ENCODE measurements at places on chromosomes 3 and 15.

DNA sequence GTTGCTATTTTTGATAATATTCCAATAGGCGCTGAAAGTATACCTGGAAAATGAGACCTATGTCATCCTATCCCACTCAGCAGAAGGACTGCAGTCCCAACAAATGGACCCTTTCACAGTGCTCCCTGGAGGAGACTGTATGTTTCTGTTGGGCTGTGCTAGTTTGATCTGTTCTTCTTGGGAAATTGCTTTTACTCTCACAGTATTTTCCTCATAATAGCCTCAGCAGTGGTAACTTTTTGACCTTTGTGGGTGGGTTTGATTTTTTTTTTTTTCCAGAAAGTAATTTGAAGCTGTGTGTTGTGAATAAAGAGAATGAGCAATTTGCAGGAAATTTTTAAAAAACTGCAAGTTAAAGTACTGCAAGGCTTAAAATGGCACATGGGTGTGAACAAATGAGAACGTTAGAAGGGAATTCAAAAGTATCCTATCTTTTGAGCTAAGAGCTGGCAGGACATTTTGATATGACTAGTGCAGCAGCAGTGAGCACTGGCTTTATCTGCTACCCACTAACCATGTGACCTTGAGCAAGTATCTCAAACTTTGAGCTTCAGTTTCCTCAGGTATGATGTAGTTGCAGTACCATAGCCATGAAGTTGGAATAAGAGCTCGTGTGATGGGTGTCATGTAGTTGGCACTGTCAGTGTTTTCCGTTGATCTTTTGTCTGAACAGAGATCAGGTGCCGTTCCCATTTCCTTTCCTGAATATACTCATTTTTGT is 118.4 kb downstream of the ATG7 start:
- no peak for DNase-seq

DNA sequence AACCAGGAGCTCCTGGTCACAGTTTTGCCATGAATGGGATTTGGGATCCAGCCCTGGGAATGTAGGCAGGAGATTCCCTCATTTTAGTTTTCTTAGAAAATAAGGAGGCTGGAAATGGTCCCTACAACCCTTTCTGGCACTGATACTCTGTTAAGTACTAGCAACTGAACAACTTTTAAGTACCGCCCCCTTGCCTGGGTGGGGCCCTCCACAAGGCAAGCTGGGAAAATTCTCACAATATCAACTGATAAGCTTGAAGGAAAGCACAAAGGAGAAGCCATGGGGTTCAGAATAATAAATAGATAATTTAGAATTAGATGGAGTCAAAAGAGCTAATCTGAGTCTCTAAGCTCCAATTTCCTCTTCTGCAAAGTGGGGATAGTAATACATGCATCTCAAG is 4.2 kb upstream of the DGKG start:
- DNase-seq, result no peak

DNA sequence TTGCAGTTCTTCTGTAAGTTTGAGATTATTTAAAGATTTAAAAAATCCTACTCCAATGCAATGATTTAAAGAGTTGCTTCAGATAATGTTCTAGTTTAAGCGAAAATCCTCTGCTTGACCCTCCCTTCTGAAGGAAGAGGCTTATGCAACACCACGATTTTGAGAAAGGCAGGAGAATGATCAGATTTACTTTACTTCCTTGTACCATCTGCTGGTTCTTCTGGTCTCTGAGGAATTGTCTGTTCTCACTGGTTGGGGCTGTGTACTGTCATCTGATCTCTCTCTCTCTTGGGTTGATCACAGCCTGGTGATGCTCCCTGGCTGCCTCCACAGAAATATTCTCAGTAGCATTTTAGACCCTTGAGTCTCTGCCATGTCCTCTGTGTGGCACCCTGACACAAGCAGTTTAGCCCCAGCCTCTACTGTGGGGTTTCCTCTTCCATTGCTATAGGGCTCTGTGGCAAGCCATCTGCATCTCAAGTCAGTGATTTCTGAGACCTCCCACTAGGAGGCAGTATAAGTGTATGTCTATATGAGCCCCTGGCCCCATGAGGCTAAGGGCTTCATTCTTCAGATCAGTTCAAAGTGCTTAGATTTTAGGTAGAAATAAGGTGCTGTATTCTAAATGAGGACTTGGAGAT is 50.8 kb upstream of the PLAAT1 start:
- peak; percentile 64 for DNase-seq

GRCh38 chr3:133828576-133829309 is 23.1 kb downstream of the SRPRB start:
- DNase-seq, result no peak

DNA sequence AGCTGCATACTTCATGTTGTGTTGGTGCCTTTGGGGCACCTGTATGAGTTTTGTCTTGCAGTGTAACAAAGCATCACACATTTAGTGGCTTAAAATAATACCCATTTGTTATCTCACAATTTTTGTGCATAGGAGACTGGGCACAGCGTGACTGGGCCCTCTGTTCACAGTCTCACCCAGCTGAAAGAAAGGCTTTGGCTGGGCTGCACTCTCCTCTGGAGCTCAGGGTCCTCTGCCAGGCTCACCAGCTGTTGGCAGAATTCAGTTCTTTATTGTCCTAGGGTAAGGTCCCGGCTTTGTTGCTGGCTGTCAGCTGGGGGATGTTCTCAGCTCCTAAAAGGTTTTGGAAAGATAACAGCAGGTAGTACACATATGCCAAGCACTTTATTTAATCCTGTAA is 263.3 kb downstream of the CLSTN2 start:
- no peak for DNase-seq

GRCh38 chr15:61938249-61938648 is 122.0 kb downstream of the VPS13C start:
- no peak for DNase-seq

- DNase-seq, result no peak
Observed at GRCh38 chr3:55842204-55842603, 355.1 kb upstream of the WNT5A start.

DNA sequence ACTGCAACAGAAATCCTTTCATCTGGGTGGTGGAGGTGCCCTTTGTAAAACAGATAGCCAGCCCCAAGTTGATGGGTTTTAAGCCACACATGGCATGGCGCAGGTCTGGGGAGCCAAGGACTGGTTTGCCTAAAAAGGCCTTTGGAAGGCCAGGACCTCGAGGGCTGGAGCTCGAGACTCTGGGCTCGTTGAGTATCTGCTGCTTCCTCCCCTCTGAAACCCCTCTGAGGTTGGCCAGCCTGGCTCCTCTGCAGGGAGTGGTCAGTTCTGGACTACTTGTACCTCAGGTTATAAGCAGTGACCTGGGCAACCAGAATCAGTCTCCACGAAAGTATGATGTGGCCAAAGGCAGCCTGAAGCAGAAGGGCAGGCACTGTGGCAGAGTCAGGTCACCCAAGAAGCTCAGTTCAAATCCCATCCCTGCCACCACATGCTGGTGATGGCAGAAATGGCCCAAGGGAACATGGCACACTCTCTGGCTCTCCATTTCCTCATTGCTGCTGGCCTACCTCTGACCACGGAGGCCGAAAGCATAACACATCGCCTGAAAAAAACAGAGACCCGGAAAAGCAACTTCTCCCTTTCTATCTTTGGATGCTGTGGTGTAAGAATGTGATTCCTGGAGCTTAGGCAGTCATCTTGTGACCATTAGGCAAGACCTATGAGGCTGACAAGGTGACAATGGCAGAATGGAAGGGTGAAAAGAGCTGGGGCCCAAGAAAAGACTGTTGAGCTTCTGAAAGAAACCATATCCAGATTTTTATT is 51.2 kb downstream of the WNT7A start:
- no peak for DNase-seq

DNA sequence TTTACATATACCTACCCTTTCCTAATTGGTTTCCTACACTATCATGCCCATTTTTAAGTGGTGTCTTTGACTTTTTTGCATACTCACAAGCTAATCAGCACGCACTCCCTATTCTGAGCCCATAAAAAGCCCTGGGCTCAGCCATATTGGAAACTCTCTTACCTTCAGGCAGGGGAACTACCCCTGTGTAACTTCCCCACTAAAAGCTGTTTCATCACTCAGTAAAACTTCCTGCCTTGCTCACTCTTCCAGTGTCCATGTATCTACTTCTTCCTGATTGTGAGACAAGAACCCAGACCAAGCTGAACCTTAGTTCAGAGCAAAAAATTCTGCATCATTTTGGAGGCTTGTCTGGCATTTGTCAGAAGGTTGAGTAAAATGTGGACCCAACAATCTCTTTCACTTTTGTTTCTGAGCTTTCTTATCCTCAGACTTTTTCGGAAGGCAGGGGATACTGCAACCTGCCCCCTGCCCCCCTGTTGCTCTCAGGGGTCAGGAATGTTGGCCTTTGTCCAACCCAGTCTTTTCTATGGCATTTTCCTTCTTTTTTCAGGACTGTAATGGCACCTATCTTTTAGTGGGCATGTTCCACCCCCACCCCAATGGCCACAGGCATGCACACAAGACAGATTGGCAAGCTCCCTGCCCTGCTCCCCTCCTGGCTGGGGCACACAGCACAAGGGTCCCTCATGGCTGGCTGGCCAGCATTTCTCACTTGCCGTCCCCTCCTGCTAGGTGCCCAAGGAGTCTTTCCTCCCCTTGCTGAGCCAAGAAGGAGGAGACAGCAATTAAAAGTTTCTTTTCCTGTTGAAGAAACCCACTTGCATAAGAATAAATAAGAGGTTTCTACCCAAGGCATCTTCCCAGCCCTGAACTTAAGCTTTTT is 26.3 kb upstream of the TMEM45A start:
- DNase-seq, result no peak

- peak; percentile 73 for DNase-seq
Observed at GRCh38 chr3:184417619-184418327, 37.9 kb downstream of the CHRD start.

DNA sequence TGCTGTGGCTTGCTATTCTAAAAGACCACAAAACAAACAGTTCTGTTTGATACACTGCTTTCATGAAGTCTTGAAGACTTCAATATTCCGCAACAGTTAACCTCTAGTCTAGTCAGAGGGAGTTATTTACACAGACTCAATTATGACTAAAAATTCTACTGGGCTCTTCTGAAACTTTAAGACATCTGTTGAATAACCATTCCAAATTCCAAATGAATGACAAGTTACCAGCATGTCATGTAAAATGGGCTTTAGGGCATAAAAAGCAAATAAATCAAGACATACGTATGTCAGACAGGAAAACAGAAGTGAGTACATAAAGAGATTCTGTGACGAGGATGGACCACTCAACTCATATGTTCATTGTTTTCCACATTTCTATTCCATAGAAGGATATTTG is 93.9 kb downstream of the PLOD2 start:
- peak; percentile 62 for DNase-seq

DNA sequence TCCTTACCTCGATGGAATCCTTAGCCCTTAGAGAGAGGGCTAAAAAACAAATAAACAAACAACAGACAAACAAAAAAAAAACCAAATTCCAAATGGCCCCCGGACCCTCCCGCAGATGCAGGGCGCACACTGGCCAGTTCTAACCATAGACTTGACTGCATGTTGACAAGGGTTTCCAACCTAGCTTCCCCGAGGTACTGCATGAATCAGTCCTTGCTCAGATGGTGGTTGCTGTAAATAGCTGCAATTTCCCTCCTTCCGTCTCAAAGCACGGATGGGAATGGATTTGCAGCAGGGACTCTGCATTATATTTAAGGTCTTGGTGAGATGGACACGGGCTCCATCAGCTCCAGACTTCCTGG is 162.8 kb downstream of the CD47 start:
- DNase-seq, result peak; percentile 67

GRCh38 chr3:18179521-18179920 is 245.6 kb downstream of the SATB1 start:
- DNase-seq, result no peak

- DNase-seq, result peak; percentile 98
Observed at GRCh38 chr3:186640473-186640818, 247 bp downstream of the FETUB start.

GRCh38 chr3:135784557-135784956 is 181.0 kb upstream of the PPP2R3A start:
- no peak for DNase-seq

GRCh38 chr3:17387108-17387507 is 355.3 kb downstream of the TBC1D5 start:
- DNase-seq, result no peak

DNA sequence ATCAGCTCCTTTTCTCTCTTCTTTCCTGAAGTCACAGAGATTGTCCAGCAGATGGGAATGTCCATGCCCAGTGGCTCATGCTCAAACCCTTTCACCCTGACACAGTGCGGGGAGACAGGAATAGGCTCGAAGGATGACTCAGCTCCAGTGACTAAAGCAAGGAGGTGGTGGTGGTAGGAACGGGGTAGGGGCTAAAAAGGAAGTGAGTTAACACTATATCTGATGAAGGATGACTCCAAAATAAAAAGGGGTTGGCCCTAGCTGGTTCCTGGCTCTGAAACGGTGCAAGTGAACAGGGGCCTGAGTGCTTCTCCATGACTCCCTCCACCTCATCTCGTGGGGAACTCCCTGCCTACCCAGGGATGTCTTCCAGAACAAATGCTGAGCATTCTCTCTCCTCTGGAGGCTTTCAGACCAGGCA is 167.4 kb upstream of the LPP start:
- DNase-seq, result peak; percentile 93

DNA sequence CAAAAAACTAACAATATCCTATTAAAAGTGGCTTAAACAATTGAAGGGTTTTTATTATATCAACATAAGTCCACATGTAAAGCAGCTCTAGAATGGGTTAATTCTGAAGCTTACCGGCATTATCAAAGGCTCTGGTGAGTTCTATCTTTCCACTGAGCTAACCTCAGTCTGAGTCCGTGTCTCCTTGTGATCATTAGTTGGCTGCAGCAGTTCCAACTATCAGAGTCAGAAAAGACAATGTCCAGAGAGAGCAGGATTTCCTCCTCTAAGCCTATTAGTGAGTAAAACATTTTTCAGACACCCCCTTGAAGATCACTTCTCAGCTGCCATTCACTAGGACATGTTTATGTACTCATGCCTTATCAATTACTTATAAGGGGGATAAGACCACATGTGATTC is 49.9 kb downstream of the DHX36 start:
- no peak for DNase-seq

DNA sequence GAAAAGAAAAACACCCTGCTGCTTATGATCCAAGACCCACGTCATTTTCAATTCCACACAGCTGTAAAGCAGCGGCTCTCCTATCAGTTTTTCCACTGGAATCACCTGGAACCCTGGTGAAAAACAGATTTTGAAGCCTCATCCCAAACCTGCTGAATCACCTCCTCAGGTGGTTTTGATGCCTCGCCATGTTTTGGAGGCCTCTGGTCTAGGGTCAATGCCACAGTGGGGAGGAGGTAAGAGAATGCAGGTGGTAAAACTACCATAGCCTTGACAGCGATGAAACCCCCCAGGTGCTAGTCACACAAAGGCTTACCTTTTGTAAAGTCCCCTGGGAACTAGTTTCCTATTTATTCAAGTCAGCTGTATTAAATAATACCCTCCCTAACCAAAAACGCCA is 24.8 kb downstream of the MYO1E start:
- no peak for DNase-seq

DNA sequence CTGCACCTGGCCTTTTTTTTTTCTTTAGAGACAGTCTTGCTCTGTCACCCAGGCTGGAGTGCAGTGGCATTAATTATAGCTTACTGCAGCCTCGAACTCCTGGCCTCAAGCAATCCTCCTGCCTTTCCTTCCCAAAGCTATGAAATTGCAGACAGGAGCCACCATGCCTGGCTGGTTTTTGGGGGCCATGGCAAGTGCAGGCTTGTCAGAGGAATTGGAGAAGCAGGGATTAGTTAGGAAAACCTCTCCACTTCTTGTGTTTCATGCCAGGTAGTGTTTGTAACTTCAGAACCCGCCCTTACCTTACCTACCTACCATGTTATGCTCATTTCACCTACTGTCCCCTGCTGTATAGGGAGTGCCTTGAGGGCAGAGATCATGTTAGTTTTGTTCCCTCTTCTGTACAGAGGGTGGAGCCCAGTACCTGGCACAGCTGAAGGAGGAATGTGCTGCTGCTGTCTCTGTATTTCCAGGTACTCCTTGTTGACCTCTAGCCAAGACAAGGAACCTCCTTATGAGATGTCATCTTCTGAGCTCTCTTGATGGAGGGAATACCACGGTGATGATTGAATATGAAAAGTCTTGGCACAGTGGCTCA is 43.8 kb downstream of the TRAK1 start:
- peak; percentile 46 for DNase-seq
